ENCODE measurements at places on chromosomes 3 and 15. TPM values are rescaled to one million over a fixed set of nuclear protein-coding genes. Genes with fewer than 3 reads are reported as not detected.

CERS3 gene
- polyA plus RNA-seq, result 2.3 TPM

MYO1E gene
- polyA plus RNA-seq, result 33.9 TPM

DLL4 gene
- 12.2 TPM for polyA plus RNA-seq

ECE2 gene
- not detected for polyA plus RNA-seq

SLC9C1 gene
- polyA plus RNA-seq, result 0.06 TPM

GOLGA8N gene
- 31.8 TPM for polyA plus RNA-seq

CYP8B1 gene
- polyA plus RNA-seq, result 0.09 TPM
